Smooth muscle cell of the umbilical artery (primary cell): ENCODE measurements at places on chromosomes 16 and 17. TPM values are rescaled to one million over a fixed set of nuclear protein-coding genes. Genes with fewer than 3 reads are reported as not detected.

Gene STX4
- 23.2 and 29.7 TPM in 2 replicates for total RNA-seq

Gene PABPN1L
- total RNA-seq = not detected in 2 replicates

Gene SUPT6H
- 50.8 and 79.7 TPM in 2 replicates for total RNA-seq

Gene EPX
- not detected in 2 replicates for total RNA-seq
